ENCODE measurements at places on chromosomes 6 and 20. TPM values are rescaled to one million over a fixed set of nuclear protein-coding genes. Genes with fewer than 3 reads are reported as not detected.

Gene MYB
- total RNA-seq: 9.0 TPM

Gene TAAR2
- not detected for total RNA-seq

Gene BMP2
- total RNA-seq: not detected

Gene TFAP2D
- total RNA-seq: not detected

Gene OGFRL1
- total RNA-seq: 9.3 TPM

Gene IMPG1
- total RNA-seq: not detected

Gene SOX12
- total RNA-seq: 51.0 TPM

Data from A673 (cell line).